ENCODE measurements at places on chromosomes 1 and 21. TPM values are rescaled to one million over a fixed set of nuclear protein-coding genes. Genes with fewer than 3 reads are reported as not detected.

- DNase-seq = no peak
- no peaks in the 10 kb centered on the region for H3K36me3 ChIP-seq
- H3K4me1 ChIP-seq = no peaks in the 10 kb centered on the region
- no peaks in the 10 kb centered on the region for H3K27me3 ChIP-seq
- no peak overlapping the region for H3K4me3 ChIP-seq
Measured at GRCh38 chr1:196399713-196400112, 208.5 kb downstream of the KCNT2 start.

DNA sequence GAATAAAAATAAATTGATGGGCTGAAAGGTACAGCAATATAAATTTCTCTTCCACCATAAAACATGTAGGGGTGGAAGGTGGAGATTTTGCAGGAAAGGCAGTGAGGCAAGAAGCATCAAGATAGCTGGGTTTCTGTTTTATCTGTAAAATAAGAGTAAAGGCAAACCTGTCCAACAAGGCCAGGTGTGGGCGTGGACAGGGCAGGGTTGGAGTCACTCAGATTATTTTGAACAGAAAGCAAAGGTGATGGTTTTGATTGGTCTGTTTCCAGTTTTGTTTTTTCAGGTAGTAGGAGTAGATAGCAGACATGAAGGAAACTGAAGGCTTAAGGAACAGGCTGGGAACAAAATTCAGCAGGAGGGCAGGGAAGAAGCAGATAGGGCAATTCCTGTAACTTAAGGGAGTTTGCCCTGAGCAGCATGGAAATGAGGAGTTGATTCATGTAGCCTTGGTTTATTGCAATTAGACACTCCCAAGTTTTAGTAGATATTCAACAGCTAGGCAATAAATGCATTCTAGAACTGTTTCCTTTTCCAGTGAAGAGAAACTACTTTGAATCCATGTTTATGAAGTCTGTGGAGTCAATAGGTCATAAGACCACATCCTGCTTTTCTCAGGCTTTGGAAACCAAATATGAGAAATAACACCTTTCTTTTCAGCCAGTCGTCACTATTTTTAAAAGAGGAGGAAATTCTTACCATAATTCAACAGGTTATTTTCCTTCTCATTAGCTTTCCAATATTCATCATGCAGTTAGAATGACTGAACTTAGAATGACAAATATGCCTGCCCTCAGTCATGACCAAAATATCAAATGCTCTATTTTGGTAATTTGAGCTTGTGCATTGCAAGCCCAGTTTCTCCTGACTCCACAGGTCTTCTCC is 38.7 kb upstream of the CD55 start:
- H3K27me3 ChIP-seq = no peaks in the 10 kb centered on the region
- H3K36me3 ChIP-seq = no peaks in the 10 kb centered on the region
- H3K4me1 ChIP-seq = peaks cover 21% of the 10 kb centered on the region
- no peak overlapping the region for H3K4me3 ChIP-seq
- DNase-seq = no peak

DNA sequence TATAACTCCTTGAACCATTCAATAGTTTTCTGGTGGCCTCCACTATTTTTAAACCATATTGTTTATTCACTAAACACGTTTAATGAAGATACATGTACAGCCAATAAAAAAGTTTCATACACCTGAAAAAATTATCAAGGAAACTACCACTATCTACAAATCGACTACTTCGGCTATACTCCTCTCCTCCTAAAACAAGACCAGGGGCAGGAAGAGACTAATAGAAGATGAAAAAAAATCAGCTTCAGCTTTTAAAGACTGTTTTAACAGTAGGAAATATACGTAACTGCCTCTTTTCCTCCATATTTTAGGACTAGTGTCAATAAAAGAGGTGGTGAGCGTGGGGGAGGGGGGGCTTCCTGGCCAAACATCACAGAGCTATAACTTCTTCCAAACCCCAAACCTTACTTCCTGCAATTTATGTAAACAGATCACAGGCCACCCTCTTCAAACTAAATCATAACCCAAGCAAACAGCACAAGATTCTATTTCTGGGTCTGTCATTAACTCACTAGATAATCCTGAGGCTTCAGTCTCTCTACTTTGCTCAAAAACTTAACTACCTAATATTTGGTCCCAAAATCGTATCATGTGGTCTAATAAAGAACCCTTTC is 15.1 kb downstream of the FOXJ3 start:
- H3K4me1 ChIP-seq = peaks cover 29% of the 10 kb centered on the region
- no peak overlapping the region for H3K27ac ChIP-seq

DNA sequence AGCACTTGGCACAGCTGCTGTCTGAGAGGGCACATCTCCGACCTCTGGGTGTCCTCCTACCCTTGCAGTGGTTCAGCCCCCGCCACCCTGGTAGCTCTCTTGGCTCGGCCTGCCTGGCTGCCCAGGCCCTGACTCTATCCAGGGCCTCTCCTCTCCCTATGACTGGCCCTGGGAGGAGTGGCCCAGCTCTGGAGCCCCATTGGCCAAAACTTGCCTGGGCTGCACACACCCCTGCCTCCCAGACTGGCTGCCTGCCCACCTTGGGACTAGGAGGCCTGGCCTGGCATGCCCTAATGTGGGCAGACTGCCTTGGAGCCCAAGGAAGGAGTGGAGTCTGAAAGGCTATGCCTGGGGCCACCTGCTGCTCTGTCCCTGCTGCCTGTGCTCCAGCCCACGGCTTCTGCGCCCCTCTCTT is 33.6 kb downstream of the ACOT11 start:
- H3K27me3 ChIP-seq = no peaks in the 10 kb centered on the region
- H3K4me1 ChIP-seq = no peaks in the 10 kb centered on the region
- H3K27ac ChIP-seq = no peak overlapping the region
- no peak overlapping the region for H3K4me3 ChIP-seq
- no peak for DNase-seq

DNA sequence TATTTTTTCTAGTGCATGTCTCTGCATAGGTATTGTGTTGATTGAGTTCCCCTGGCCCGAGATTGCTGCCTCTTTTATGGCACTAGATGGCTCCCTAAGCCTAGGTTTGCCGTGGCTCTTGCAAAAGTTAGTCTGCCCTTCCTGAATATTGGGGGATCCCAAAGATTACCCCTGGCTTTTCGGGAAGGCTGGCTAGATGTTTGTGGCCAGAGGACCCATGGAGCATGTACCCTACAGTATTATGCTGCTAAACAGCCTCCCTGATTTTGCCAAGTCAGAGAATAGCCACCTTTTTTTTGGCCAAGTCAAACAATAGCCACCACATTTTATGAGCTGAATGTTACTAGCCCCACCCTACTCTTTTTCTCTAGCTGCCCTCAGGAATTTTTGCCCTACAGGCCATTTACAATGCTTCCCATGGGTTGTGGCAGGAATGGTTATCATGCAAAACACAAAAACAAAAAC is 343.2 kb downstream of the OLFM3 start:
- no peaks in the 10 kb centered on the region for H3K36me3 ChIP-seq
- H3K27ac ChIP-seq = no peak overlapping the region
- no peaks in the 10 kb centered on the region for H3K4me1 ChIP-seq
- no peak for DNase-seq
- H3K27me3 ChIP-seq = no peaks in the 10 kb centered on the region

DNA sequence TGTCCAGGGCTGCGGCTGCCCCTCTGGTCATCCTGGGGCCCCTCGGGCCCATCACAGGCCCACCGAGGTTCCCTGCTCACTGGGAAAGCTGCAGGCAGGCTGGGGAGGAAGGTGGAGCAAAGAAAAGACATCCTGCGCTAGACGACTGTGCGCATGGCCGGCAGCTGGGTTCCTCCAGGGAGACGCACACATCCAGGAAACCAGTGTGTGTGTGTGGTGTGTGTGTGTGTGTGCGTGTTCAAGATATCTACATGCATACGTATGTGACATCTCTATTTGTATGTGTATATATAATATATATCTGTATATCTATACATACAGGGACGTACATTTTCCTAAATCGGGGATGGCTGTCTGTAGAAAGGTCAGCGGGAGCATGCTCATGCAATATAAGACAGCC is 63.7 kb downstream of the ACOT7 start:
- H3K27me3 ChIP-seq = no peaks in the 10 kb centered on the region
- no peak overlapping the region for H3K27ac ChIP-seq
- no peak for DNase-seq
- H3K4me3 ChIP-seq = no peak overlapping the region

GRCh38 chr21:14527696-14528652 is 18.1 kb downstream of the SAMSN1 start:
- H3K27ac ChIP-seq = no peak overlapping the region
- no peak overlapping the region for H3K4me3 ChIP-seq
- H3K27me3 ChIP-seq = no peaks in the 10 kb centered on the region

DNA sequence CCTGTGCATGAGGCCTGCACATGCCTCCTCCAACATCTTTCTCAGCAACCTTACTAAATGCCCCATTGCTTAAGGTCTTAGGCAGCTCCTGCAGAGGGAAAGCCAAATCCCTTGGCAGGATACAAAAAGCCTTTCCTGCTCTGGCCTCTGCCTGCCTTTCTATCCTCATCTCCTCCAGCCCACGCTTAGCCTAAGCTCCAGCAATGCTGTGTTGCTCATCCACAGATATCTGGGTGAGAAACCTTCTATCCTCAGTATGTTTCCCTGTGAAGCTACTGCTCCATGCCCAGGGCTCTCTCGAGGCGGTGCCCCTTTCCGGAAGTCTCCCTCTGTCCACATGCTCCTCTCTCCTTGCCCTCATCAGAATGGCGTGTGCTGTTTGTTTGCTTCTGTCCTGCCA is 37.0 kb upstream of the CCSAP start:
- H3K4me3 ChIP-seq = no peak overlapping the region
- no peak for DNase-seq
- H3K4me1 ChIP-seq = no peaks in the 10 kb centered on the region
- no peaks in the 10 kb centered on the region for H3K36me3 ChIP-seq
- no peak overlapping the region for H3K27ac ChIP-seq
- H3K27me3 ChIP-seq = no peaks in the 10 kb centered on the region

GRCh38 chr1:221620437-221621384 is 121.2 kb downstream of the DUSP10 start:
- no peaks in the 10 kb centered on the region for H3K36me3 ChIP-seq
- no peaks in the 10 kb centered on the region for H3K27me3 ChIP-seq
- H3K27ac ChIP-seq = no peak overlapping the region
- H3K4me3 ChIP-seq = no peak overlapping the region
- DNase-seq = no peak
- H3K4me1 ChIP-seq = no peaks in the 10 kb centered on the region

DNA sequence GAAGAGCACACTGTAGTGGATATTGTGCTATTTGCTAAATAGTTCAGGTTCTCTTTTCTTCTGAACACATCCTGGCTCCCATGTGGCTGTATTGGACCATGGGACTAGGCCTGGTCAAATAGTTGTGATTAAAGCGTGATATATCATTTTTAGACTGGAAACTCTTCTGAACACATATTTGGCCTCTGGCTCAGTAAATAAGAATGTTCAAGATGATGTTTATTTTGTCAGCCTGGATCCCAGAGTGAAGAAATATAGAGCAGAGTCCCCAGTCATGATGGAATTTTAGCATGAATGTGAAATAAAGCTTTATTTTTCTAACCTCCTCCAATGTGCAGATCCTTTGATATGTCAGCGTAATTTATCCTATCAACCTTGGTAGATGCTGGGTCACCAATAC is 542.6 kb downstream of the ADGRL2 start:
- no peak for DNase-seq
- H3K36me3 ChIP-seq = no peaks in the 10 kb centered on the region
- H3K4me3 ChIP-seq = no peak overlapping the region

Gene GJA8
- total RNA-seq = not detected

All from SJSA1 (cell line).